RKO (cell line): ENCODE measurements at places on chromosomes 12 and 14.
A peak's percentile ranks its signal among the peaks of the same experiment; 100 is the strongest.

DNA sequence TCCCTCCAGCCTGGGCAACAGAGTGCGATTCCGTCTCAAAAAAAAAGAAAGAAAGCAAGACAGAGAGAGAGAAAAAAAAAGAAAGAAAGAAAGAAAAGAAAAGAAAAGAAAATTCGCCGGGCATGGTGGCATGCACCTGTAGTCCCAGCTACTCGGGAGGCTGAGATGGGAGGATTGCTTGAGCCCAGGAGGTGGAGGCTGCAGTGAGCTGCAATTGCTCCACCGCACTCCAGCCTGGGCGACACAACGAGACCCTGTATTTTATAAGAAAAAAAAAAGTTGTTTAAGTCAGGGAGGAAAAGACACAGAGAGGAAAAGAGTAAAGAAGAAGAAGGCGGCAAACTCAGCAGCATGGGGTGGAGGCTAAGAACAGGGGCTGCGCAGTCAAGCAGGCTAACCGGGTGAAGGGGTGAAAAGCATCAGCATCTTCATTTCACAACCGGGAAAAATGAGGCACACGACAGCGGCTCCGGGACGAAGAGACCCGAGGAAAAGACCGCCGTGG lies 557 bp upstream of the FICD start:
- DNase-seq = no peak

DNA sequence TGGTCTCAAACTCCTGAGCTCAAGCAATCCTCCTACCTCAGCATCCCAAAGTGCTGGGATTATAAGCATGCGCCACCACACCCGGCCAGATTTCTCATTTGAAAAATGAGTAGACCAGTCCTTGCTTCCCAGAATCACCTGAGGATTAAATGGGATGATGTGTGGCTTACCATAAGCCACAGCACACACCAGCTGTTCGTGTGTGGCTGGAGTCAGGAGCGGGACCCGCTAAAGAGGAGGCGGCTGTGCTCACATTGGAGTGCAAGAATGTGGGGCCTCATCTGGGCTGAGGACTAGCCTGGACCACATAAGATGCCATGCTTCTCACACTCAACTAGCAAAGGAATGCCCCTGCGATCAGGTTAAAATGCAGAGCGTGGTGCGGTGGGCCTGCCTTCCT lies 6.7 kb upstream of the ALDH2 start:
- DNase-seq = no peak

DNA sequence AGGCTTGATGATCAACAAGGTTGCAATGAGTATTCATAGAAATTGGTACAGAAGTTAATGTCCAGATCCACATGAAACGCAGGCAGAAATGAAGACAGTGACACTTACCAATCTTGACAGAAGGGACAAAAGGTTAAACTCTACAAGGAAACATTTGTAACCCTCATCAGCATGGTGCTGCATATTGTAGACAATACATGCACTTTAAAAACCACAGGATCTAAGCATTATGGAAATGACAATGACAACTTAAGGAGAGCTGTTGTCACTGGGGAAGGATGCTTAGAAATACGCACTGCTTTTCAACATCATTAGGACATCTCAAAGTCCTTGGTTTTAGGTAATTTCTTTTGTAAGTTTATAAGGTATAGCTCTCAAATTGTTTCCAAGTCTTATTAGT lies 130.6 kb downstream of the ATP23 start:
- no peak for DNase-seq

DNA sequence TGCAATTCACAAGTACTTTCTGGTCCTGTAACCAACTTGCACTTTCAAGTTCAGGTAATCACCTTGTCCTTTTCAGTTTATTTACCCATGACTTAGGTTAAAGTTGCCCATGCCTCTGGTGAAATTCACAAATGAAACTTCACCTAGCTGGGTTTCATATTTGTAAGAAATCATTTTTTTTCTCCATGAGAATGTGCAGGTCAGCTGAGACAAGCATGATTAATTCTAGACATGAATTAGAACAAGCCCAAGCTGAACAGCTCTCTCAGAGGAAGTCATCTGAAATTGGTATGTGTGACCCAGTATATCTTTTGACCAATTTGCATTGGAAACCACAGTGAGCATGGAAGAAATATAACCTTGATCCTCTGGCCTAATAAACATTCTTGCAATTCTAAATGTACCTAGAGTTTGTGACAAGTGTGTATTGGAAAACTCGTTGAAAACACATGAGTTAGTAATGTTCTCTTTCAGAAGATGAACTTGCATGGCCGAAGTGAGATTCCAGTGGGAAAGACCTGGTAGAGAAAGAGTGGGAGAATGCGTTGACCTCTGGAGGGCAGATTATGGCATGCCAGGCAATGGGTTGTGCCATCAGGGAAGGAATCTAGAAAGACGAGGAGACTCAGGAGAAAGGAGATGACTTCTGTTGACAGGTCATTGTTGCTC lies 486.5 kb downstream of the ZFP36L1 start:
- DNase-seq = no peak

- no peak for DNase-seq
Measured at GRCh38 chr12:50988051-50988450, 35.7 kb downstream of the HIGD1C start.

DNA sequence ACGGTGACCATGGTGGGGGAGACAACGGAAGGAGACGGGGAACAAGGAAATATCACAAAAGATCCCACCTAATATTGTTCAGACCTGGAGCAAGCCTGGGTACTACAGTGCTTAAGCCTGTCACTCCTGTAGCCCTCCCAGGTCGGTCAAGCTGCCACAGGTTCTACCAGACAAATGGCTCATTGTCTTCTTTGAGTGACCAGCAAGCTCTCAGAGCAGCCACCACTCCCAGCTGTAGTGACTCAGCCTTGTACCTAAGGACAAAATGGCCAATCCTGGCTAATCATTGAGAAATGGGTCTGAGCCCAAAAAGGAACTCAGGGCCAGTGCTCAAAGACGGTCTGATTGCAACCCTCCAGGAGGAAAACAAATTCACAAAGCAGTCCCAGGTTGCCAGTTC lies 238.4 kb upstream of the NOS1 start:
- no peak for DNase-seq

DNA sequence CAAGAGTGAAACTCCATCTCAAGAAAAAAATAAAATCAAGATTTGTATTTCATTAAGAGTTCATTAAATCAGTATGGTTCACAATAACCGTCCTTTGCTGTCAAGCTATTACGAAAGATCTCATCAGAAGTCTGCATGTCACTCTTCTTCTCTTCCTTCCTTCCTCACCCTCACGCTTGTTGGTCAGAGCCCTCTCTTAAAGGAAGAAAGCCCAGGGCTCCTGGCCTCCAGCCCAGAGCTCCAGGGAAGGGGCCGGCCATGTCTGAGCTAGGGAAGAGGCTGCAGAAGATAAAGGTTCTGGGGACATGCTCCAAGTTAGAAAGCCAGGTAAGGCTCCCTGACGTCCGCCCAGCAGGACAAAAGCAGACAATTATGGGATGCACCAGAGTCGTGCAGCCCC lies 43.1 kb upstream of the DLK1 start:
- no peak for DNase-seq

GRCh38 chr12:29901585-29901984 lies 117.8 kb upstream of the TMTC1 start:
- no peak for DNase-seq

DNA sequence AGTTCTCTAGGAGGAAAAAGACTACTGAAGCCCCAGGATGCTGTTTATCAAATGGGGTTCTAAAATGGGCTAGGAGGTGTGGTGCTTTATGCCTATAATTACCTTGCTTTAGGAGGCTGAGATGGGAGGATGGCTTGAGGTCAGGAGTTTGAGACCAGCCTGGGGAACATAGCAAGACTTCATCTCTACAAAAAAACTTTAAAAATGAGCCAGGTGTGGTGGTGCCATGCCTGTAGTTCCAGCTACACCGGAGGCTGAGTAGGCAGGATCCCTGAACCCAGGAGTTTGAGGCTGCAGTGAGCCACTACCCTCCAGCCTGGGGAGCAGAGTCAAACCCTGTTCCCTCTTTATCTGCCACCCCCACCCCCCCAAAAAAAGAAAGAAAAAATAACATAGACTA lies 23.3 kb upstream of the SLC2A3 start:
- no peak for DNase-seq

DNA sequence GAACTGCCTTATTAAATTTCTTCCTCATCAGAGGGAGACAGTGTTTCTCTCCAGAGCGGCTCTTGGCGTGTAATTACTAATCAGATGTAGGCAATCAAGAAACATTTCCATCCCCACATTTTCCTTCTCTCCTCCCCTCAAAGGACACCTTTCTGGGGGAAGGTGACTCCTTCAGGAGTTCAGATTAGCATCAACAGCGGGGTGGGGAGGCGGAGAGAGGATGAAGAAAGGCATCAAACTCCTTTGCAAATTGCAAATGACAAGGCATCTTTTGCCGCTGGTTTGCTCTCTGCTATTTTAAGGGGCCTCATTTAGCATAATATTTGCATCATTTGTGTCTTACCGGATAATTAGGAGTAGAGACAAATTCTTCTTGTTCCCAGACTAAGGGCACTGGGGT lies 231.7 kb upstream of the SRRM4 start:
- no peak for DNase-seq

DNA sequence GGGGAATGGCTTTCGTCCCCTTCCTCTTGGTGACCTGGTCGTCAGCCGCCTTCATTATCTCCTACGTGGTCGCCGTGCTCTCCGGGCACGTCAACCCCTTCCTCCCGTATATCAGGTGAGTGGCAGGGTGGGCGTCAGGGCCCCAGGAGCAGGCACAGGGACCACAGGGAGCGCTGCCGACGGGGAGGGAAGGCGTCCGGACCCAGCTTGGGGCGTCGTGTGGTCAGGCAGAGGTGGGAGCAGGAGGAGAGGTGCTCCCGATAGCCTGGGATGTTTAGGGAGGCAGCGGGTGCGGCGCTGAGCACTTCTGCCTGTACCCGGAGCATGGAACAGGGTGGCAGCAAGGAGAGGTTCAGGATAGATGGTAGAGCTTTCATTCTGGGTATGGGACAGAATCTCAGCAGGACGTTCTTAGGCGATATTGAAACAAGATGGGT lies 444 bp downstream of the DRAM1 start:
- DNase-seq = peak; percentile 35
